ENCODE measurements at places on chromosomes 2 and 18.
A peak's percentile ranks its signal among the peaks of the same experiment; 100 is the strongest.

DNA sequence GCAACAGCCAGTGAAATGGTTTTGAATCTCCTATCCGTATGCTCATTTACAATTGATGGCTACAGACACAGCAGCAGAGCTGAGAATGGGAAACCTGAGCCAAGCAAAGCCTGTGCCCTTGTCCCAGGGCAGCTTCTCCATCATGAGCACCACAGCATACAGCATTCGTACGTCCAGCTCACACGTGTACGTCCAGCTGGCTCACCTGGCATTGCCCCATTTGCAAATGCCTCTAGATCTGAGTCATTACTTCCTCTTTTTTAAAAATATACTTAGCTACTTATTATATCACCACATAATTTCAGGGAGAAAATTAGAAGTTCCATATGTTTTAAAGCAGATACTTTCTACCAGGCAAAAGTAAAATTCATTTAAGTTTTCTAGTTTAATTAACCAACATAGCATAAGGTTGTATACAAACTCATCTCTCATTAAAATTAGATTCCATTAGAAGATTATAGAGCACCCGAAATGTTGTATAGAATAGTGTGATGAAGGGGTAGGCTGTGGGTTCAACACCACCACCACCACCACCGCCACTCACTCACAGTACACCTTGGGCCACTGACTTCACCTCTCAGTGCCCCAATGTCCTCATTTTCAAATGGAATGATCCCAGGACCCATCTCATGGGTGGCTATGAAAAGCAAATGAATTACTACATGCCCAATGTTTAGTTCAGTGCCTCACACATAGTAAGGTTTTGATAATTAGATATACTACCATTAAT is 31.4 kb upstream of the TMEM177 start:
- no peak for DNase-seq

DNA sequence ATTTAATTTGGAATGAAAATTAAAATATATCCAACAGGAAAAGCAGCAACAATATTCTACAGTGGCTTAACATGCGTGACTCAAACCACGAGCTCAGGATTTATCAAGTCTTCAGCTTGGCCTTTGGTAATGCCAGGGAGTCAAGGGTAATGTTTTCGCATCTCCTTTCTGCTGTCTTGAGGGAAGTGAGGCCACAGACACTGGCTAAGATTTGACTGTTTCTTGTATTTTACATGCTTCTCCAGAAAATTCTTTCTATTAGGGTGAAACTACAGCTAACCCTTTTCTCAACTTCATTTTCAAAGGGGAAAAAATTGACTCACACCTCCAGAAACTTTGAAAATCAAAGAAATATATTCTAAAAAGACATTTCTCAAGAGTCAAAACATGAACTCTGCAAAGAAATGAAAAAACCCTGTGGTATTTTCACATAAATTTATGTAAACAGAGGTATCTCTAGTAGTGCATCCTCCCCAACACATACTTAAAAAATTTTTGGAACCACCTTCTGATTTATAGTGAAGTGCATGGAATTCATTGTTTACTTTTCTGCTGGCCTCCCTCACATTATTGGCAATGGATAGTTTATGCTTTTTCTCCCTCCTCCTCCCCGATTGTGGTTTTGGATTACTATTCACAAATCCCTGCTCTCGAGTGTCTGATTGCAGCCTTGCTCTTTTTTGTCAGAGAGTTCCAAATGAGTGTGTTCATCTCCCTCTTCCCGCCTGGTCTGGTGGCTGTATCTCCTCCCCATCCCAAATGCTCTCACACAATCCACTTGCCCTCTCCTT is 48.7 kb downstream of the DPP4 start:
- DNase-seq: no peak

DNA sequence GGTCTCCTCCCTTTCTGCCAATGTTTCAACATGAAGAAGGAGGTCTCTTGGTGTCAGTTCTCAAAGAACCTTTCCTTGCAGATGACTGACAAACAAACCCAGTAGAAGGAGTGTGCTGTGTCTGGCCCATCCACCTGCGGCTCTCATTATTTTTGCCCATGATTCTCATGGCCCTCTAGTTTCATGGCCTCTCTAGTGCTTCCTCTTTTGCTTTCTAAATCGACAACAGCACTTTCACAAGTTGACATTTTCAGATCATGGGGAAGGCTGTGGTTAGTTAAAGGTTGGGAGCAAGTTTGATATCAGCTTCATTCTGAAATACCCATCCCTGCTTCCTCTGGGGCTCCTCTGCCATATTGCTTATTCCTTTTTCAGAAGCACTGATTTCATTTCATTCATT is 805.2 kb downstream of the SLC4A3 start:
- DNase-seq: no peak

GRCh38 chr2:189128970-189129369 is 50.6 kb downstream of the COL5A2 start:
- DNase-seq: no peak

- DNase-seq: no peak
These were observed 901.2 kb downstream of the DCC start for GRCh38 chr18:53241161-53241560.

GRCh38 chr2:211611061-211611518 is 927.5 kb downstream of the ERBB4 start:
- DNase-seq: peak; percentile 64

DNA sequence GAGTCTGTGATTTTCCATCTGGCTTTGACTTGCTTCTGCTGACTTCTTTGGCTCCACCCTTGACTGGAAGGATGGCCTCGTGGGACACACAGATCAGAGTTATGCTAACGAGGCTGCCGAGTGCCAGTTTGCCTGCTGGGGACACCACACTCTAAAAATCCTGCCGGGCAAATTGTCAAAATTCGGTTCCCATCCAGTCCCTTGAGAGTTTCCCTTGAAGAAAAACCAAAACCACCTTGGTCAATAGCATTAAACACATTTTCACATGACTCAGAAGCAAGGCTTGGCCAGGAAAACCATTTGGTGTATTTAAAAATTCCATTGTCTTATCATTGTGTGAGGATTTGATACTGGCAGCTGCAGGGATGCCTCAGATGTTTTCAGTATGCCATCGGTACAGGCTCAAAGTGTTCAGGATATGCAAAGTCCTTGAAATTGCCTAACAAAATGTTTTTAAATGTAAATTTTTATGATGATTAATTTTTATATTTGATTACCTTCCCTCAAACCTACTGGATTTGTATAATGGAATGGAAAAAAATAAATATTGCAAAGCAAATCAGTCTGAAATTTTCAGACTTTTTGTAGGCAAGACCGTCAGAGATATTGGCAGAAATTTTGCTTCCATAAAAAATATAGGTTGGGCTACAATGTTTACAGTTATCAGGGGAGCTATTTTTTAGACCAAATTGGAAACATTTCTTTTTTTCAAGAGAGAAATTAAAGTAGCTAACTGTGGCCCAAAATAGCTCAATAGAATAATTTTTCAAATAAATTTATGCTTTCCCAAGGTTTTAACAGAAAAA is 41.6 kb downstream of the KCNE4 start:
- DNase-seq: no peak

DNA sequence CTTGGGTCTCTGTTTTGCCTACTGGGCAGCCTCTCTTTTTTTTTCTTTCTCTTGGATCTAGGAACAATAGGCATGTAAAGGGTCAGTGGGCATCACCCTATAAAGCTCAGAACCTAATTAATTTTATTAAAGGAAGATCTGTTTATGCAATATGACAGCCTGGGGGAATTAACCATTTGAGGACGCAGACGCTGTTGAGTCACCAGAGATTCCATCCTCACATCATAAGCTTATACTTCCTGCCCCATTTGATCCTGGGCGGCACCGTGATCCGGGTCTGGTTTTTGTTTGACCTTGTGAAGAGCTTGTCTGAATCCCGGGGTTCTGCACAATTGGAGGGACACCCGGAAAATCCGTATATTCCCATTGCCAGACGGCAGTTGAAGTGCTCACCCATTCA is 16.8 kb upstream of the BCL11A start:
- DNase-seq: no peak

GRCh38 chr18:3489462-3489861 is 39.5 kb downstream of the TGIF1 start:
- DNase-seq: no peak

GRCh38 chr18:23056315-23056714 is 79.0 kb upstream of the CABLES1 start:
- no peak for DNase-seq

DNA sequence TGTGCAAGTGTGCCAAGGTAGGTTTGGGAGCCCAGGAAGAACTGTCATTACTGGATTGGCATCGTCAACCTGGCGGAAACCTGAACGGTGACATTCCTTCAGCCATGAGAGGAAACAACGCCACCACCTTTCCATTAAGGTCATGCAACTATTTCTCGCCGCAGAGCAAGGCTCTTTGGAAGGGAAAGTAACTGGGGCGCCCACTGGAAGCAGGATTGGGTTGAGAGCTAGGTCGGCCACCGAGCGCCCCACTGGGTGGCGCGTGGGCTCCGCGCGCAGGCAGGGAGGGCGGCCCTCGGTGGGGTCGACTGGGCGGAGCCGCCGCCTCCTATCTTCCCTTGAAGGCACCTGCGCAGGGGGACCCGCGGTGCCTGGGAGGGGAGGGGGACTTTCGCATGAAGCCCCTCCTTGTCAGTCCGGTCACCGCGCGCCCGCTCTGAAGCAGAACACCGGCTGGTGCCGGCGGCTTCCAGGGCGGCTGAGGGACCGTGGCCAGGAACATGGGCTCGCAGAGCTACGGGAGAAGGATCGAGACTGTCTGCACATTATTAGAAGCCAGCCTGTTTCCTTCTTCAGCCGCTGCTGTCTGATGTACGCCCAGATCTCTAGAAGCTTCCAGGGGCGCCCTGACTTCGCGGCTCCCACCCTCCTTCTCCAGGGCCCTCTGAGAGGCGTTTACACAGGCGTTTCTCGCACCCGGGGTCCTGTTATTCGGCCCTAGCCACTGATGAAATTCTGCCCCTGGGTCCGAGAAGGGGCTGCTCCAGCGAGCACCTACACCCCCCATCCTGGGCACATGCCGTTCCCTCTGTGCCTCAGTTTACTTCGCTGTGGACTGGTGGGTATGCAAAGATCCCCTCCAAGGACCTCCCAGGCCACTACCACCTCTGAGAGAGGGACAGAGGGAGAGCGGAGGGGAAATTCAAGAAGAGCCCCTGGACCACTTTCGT is 27.3 kb upstream of the MAL start:
- no peak for DNase-seq
